ENCODE measurements at places on chromosomes 3 and 15. TPM values are rescaled to one million over a fixed set of nuclear protein-coding genes. Genes with fewer than 3 reads are reported as not detected.

IDH3A gene
- 149 TPM for total RNA-seq

NPRL2 gene
- total RNA-seq: 43.8 TPM

LMLN gene
- total RNA-seq: 8.1 TPM

CGNL1 gene
- total RNA-seq: not detected

- no peaks in the 10 kb centered on the region for H3K36me3 ChIP-seq
- DNase-seq: no peak
- H3K4me3 ChIP-seq: no peak overlapping the region
- H3K4me1 ChIP-seq: no peaks in the 10 kb centered on the region
- no peak overlapping the region for H3K27ac ChIP-seq
These were observed 199.8 kb upstream of the ALCAM start for GRCh38 chr3:105166893-105167292.

DNA sequence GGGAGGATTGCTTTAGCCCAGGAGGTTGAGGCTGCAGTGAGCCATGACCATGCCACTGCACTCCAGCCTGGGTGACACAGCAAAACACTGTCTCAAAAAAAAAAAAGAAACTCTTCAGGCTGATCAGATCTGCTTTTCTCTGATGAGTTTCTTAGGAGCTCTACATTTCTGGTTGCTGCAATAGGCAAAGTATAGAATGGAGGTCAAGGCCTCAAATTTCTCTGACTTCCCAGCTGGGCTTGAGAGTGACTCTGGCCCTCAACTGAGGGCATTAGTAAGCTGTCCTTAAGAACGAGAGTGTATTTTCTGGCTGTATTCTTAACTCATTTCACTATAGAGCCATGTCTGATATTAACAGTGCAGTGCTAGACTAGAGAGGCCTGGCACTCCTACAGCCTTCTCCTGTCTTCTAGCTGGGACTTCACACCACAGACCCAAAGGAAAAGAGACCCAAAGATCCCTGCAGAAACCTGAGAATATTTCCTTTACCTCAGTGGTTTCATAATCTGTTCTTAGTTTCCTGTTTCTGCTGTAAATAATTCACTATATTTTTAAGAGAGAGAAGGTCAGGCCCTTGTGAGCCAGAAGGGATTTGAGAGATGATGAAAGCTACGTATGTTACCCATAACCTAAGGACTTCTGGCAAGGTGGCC is 2.0 kb upstream of the NR1I2 start:
- H3K36me3 ChIP-seq: peaks cover 4% of the 10 kb centered on the region
- H3K27me3 ChIP-seq: no peaks in the 10 kb centered on the region
- H3K4me3 ChIP-seq: no peak overlapping the region
- H3K4me1 ChIP-seq: peaks cover 11% of the 10 kb centered on the region

DNA sequence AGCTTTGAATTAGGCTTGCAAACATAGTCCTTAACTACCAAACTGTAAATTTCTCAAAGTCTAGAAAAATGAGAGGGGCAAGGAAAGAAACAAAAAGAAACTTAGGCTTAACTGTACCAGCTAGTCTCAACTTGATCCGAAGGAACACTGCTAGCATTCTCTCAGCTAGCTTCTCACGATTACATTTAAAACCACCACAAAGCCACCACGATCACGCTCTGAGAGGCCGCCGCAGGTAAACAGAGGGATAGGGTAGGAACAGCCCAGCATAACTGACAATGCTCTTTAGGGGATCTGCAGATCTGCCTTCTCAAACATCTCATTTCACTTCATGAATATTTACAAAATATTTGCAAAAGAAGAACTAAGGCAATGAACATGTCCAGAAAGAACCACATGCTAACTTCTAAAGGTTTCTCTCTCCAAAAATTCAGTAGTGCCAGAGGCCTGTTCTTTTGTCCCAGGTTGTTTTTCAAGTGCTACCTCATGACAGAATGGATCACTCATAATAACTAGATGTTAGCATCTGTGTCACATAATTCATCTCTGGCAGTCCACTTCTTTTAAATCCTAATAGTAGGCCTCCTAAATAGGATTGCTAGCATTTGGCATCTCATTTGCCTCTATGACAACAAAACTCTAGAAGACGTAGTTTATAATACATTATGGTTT is 18.9 kb downstream of the VGLL4 start:
- H3K36me3 ChIP-seq: peaks cover 47% of the 10 kb centered on the region
- H3K4me3 ChIP-seq: peak overlapping the region; percentile 69
- peak overlapping the region; percentile 95 for H3K27ac ChIP-seq
- H3K4me1 ChIP-seq: peaks cover 71% of the 10 kb centered on the region

- no peak overlapping the region for H3K4me3 ChIP-seq
- H3K27me3 ChIP-seq: peaks cover 10% of the 10 kb centered on the region
- no peaks in the 10 kb centered on the region for H3K36me3 ChIP-seq
- H3K27ac ChIP-seq: no peak overlapping the region
- H3K4me1 ChIP-seq: peaks cover 14% of the 10 kb centered on the region
These were observed 47.1 kb downstream of the DAPK2 start for GRCh38 chr15:63999177-63999576.

GRCh38 chr15:63879211-63879610 is 45.5 kb upstream of the HERC1 start:
- H3K4me3 ChIP-seq: no peak overlapping the region
- DNase-seq: no peak
- no peaks in the 10 kb centered on the region for H3K27me3 ChIP-seq
- no peaks in the 10 kb centered on the region for H3K36me3 ChIP-seq

DNA sequence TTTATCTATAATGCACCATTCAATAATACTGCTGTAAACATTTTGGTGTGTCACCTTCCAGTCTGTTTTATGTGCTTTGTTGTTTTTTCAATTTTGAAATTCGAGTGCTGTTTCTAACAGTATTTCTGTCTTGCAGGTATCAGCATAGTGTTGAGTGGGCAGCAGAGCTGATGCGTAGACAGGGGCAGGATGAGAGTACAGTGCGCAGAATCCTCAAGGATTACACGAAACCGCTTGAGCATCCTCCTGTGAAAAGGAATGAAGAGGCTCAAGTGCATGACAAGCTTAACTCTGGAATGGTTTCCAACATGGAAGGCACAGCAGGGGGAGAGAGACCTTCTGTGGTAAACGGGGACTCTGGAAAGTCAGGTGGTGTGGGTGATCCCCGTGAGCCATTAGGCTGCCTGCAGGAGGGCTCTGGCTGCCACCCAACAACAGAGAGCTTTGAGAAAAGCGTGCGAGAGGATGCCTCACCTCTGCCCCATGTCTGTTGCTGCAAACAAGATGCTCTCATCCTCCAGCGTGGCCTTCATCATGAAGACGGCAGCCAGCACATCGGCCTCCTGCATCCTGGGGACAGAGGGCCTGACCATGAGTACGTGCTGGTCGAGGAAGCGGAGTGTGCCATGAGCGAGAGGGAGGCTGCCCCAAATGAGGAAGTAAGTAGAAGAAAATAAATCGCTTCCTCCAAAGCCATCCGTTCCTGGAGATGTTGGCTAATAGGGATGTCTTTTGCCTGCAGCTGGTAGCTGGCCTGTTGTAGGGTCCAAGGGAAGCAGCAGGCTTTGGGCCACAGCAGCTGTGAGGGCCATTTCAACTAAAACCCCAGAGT is 19.1 kb downstream of the TSEN2 start:
- no peak overlapping the region for H3K27ac ChIP-seq
- no peak overlapping the region for H3K4me3 ChIP-seq
- H3K4me1 ChIP-seq: no peaks in the 10 kb centered on the region
- DNase-seq: no peak

DNA sequence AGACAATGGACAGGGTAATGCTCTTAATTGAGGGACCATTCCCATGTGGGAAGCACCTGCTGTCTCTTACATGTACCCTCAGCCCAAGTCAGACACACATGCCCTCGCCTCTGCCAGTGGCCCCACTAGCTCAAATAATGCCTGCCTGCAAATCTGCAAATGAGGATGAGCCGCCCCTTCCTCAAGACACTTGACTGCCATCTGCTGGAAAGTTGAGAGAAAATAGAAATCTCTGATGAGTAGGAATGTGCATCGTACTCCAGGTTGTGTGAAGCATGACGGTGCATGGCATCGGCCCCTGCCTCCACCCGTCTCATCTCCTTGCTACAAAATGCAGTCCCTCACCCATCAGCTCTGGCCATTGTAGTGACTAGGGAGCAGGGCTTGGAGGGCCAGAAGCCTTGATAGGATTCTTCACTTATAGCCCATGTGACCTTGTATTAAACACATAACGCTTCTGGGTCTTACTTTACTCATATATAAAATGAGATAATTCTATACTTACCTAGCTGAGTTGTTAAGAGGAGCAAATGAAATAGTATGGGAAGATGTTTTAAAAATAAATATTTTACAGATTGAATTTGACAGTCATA is 6.3 kb upstream of the SCN5A start:
- H3K4me1 ChIP-seq: peaks cover 4% of the 10 kb centered on the region
- DNase-seq: no peak
- H3K4me3 ChIP-seq: no peak overlapping the region
- H3K27me3 ChIP-seq: peaks cover 39% of the 10 kb centered on the region

GRCh38 chr3:185363662-185364203 is 797 bp downstream of the MAP3K13 start:
- H3K36me3 ChIP-seq: no peaks in the 10 kb centered on the region
- peaks cover 79% of the 10 kb centered on the region for H3K27me3 ChIP-seq
- H3K27ac ChIP-seq: no peak overlapping the region

GRCh38 chr3:112366522-112366921 is 33.6 kb downstream of the CD200 start:
- no peaks in the 10 kb centered on the region for H3K27me3 ChIP-seq
- H3K27ac ChIP-seq: no peak overlapping the region
- H3K4me3 ChIP-seq: no peak overlapping the region

DNA sequence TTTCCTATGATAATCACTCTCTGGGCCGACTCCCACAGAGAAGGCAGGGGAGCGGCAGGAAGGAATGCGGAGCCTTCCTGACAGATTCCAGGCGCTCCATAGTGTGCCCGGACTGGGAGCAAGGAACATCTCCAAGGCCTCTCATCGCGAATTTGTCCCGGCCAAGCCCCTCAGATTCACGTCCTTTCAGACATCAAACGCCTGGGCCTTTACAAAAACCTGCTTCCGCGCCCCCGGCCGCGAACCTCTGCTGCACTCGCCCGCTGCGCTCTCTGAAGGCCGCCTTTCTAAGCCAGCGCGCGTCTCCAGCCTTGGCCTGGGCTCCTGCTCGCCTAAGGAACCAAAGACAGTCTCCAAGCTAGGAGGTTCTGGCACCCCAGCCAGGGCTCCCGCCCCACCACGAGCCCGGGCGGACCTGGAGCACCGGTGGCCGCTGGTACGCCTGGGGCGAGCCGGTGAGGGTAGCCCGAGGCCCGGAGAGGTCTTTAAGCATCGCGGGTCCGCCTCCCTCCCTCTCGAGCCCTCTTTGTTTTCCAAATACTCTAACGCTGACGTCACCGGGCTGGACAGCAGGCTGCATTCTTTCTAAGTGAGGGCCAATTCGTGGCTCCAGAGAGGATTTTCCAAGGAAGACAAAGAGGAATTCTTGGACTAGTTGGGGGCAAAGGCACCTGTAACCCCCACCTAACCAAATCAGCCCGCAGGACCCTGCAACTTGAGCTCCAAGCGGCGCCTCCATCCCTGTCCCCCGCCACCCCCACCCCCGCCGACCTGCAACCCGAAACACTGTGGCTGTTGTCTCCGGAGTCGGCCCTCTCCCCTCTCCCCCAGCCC is 759 bp downstream of the AMOTL2 start:
- H3K27ac ChIP-seq: no peak overlapping the region
- H3K27me3 ChIP-seq: peaks cover 67% of the 10 kb centered on the region
- H3K36me3 ChIP-seq: no peaks in the 10 kb centered on the region
- DNase-seq: no peak
- peak overlapping the region; percentile 70 for H3K4me3 ChIP-seq
- H3K4me1 ChIP-seq: peaks cover 9% of the 10 kb centered on the region

DNA sequence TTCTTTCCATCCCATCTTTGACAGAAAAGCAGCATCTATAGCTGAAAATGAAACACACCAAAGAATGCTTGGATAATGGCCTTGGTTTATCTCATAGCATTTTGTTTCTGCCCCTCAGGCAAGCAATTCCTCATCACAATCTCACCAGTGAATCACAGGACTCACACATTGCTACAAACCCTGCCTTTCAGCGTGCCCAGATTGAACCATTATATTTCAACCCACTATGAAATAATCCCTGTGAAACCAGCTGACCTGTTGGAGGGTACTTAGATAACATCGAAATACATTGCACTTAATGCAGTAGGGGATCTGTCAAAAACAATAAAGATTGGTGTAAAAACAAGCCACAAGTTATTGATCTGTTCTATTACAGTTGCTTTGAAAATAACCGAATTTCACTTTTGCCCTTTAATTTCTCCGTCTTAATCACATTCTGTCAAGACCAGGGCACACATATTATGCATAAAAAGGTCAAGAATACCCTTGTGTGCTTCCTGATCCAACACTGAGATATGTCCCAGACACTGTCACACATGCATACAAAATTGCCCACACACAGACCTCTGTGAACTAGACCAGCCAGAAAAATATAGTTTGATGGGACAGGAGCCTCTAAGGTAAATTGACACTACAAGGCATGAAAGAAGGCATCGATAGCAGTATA is 839.8 kb downstream of the NTRK3 start:
- no peaks in the 10 kb centered on the region for H3K36me3 ChIP-seq
- H3K27ac ChIP-seq: no peak overlapping the region
- peaks cover 11% of the 10 kb centered on the region for H3K27me3 ChIP-seq

DNA sequence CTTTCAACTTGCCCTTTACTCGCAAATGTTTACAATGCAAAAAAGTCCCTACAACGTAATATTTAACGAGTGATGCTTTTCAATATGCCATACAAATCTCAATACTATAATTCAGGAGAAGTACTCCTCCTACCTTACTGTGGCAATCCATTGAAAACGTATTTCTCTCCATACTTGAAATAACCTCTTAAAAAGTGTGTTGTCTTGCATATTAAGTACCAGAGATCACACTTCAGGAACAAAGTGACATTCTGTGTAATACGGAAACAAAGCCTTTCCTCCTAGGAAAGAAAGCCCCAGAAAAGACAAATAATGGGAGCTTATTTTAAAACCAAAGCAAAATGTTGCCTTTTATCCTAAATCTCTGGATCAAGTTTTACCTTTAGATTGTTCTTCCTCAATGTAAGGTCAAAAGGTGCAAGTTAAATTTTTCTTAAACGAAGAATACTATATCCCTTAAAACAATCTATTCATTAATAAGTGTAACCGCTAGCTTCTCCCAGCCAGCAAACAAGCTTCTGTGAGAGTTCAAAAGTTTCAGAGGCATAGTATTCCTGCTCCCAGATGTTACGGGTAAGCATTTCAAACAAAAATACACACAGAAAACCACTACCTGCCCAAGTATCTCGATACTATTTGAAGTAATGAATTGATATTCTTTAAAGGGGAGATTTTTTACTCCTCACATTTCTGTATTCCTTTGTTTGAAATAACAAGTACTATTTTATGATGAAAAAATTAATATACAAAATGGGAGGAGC is 1.7 kb downstream of the TJP1 start:
- H3K36me3 ChIP-seq: peaks cover 3% of the 10 kb centered on the region
- H3K4me1 ChIP-seq: peaks cover 7% of the 10 kb centered on the region

DNA sequence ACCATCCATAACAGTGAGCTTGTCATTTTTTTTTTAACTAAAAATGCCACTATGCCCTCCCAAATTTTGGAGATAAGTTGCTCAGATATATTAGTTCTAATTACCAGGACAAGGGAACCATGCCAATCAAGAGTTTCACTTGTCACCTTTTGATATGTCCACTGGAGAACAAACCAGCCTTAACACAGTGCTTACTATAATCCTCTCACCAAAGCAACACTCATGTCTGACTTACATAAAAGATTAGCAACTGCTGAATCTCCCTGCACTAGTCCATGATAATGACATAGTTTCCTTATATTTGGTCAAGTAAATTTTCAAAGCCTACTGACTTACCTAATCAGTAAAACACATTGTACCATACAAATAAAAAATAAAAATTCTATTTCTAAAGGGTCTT is 44.4 kb downstream of the TTBK2 start:
- no peak overlapping the region for H3K4me3 ChIP-seq
- H3K27me3 ChIP-seq: no peaks in the 10 kb centered on the region
- no peak for DNase-seq
